ENCODE measurements at places on chromosomes 13 and 19.

DNA sequence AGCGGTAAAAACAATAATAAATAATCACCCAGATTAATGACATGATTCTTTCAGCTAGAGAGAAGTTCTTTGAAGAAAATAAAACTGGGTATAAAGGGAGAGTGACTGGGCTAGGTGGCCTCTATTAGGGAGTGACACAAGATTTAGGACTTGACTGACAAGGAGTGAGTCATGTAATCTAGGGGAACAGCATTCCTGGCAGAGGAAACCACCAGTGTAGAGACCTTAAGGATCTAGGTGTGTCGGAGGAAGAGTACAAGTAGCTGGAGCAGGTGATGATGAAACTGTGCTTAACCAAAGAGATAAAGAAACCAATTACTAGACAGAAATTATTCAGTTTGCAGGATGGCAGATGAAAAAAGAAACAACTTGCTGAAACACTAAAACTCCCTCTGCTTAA lies 248.0 kb downstream of the RFC3 start:
- no peak for DNase-seq

DNA sequence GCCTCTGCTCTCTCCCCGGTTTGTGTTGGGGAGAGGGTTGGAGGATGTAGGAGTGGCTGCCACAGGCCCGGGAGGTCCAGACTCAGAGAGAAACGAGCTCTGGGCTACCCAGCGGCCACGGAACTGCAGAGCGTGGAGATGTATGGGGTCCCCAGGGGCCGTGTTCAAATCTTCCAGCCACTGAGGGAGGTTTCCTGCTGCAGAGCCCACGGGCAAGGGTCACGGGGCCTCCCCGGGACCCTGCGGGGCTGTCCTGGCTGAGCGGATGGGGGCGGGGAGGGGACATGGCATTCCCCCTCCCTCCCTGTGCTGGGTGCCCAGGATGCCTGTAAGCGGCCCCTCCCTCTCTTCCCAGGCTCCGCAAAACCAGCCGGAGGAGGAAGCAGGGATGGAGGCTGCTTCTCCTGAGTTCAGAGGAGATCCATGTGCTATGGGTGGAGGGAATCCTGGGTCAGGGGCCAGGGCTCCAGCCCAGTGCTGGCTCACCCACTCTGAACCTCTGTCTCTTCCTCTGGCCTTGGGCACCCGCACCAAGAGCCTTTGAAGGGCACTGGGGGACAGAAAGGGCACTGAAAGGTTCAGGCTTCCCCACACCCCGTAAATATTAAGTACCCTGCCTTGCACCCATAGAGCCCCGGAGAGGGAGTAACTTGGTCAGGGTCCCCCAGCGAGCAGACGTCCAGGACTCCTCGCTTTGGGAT lies 22.6 kb downstream of the SMIM24 start:
- DNase-seq = peak; percentile 50

- DNase-seq = no peak
These were observed 1495.0 kb upstream of the PCDH20 start for GRCh38 chr13:62910541-62911060.

GRCh38 chr13:95833126-95833525 lies 156.2 kb downstream of the DNAJC3 start:
- DNase-seq = no peak

DNA sequence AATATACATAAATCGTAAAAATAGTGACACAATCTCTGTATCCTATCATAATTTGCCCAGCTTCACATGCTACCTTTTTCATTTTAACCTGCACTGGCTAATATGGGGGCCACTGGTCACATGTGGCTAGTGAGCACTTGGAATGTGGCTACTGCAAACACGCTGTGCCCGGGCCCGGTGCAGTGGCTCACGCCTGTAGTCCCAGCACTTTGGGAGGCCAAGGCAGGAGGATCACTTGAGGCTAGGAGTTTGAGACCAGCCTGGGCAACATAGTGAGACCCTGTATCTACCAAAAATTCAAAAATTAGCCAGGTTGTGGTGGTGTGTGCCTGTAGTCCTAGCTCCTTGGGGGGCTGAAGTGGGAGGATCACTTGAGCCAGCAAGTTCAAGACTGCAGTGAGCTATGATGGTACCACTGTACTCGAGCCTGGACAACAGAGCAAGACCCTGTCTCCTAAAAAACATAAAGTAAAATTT lies 1.5 kb upstream of the N4BP2L1 start:
- no peak for DNase-seq

GRCh38 chr19:51799034-51799773 lies 4.2 kb downstream of the FPR3 start:
- DNase-seq = peak; percentile 99

- peak; percentile 36 for DNase-seq
These were observed 12.3 kb upstream of the HSPH1 start for GRCh38 chr13:31174018-31174417.

DNA sequence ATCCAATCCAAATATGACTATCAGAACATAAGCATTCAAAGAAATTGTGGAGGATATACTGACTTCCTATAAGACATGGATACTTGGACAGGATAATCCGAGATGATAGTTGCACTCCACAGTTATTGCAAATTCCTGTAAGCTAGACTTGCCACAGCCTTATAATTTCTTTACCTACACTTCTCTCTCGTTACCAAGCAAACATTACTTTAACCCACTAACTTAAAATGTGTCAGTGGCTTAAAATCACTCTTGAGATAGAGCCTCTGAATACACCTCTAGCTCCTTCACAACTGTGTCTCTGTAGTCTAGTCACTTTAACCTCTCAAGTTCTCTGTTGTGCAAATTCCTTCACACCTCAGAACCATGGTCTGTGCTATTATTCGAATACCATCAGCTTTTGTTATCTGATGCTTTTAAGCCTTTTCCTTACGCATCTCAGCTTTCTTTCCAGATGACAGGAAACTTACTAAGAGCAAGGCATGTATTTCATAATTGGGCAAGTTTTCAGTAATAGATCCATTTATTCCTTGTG lies 474.9 kb upstream of the MIR17HG start:
- DNase-seq = no peak

DNA sequence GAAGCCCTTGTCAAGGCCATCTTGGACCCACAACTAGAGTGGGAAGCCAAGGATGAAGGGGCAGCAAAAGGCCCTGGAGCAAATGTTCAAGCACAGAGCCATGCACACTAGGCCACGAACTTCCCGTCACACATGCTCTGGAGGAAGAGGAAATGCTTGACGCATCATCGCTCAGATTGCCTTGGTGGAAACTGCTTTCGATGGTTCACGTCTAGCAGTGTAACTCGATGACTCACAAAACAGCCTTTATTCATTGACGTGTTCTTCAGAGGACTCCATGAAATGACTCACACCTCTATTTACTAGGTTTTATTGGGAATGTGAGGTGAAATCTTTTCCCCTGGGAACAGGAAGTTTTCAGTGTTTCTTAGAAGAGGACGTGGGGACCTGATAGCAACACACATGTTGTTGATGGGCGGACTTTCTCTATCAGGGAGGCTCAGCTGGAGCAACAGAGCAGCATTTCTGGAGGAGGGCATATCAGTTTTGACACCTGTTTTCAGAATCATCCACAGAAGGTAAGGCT lies 79.8 kb upstream of the FLT1 start:
- DNase-seq = peak; percentile 93

DNA sequence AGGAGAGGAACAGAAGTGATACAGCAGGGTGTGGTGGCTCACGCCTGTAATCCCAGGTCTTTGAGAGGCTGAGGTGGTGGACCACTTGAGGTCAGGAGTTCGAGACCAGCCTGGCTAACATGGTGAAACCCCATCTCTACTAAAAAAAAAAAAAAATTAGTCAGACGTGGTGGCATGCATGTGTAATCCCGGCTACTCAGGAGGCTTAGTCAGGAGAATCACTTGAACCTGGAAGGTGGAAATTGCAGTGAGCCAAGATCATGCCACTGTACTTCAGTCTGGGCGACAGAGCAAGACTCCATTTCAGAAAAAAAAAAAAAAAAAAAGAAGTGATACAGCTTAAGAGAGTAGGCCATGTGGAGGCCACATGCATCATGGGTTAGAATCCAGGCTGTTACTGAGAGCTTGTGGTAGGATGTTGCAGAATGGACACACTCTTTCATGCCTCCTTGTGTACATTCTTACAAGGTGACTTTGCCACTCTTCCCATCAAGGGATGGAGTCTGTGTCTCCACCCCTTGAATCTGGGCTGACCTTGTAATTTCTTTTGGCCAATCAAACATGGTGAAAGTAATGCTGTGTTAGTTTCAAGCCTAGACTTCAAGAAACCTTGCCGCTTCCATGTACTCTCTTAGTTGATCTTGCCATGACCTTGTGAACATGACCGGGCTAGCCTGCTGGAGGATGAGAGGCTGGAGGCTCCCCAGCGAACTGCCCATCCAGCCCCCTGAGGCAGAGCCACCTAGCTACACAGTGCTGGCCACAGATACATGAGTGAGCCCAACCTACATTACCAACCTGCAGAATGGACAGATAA lies 12.3 kb downstream of the FAM187B start:
- no peak for DNase-seq

DNA sequence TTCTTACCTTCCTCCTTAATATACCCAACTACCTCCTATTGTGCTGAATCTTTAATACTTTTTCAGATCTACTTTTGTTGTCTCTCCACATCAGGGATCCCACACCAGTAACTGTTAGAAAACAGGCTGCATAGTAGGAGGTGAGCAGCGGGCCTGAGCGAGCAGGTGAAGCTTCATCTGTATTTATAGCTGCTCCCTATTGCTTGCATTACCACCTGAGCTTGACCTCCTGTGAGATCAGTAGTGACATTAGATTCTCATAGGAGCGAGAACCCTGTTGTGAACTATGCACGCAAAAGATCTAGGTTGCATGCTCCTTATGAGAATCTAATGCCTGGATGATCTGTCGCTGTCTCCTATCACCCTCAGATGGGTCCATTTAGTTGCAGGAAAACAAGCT lies 279.8 kb downstream of the DIAPH3 start:
- no peak for DNase-seq

DNA sequence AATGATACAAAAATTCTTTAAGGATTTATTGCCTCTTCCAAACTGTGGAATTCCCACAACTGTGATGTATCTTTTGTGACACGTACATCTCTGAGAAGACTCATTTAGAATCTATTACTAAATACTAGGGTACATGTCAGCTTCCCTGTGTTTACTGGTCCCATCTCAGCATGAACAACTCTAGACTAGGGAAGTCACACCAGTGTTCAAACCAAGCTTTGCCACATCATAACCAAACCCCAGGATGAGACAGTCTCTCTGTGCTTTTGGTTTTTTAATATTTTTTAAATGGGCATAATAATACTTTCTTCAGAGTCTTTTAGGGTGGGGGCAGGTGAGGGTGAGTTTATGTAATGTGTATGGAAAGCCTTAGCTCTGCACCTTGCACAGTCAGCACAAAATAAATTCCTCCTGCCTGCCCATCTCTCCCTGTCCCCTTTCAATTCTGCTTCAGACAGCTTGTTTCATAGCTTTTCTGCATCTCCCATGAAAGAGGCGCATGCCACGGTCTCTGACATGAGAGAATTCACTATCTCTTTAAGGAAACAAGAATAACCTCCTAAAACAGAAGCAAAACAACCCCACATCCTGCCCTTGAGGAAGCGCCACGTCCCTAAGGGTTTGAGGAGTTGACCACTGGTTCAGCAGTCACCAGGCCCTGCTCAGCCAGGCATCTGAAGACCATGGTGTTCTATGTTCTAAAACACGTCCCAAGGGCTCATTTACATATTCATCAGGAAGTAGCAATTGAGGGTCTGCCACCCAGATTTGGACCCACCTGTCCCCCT lies 174.5 kb downstream of the USP12 start:
- DNase-seq = no peak

GRCh38 chr13:51643105-51643881 lies 59.0 kb downstream of the WDFY2 start:
- DNase-seq = peak; percentile 98

- no peak for DNase-seq
These were observed 709 bp downstream of the ATP8A2 start for GRCh38 chr13:25372284-25373081.

DNA sequence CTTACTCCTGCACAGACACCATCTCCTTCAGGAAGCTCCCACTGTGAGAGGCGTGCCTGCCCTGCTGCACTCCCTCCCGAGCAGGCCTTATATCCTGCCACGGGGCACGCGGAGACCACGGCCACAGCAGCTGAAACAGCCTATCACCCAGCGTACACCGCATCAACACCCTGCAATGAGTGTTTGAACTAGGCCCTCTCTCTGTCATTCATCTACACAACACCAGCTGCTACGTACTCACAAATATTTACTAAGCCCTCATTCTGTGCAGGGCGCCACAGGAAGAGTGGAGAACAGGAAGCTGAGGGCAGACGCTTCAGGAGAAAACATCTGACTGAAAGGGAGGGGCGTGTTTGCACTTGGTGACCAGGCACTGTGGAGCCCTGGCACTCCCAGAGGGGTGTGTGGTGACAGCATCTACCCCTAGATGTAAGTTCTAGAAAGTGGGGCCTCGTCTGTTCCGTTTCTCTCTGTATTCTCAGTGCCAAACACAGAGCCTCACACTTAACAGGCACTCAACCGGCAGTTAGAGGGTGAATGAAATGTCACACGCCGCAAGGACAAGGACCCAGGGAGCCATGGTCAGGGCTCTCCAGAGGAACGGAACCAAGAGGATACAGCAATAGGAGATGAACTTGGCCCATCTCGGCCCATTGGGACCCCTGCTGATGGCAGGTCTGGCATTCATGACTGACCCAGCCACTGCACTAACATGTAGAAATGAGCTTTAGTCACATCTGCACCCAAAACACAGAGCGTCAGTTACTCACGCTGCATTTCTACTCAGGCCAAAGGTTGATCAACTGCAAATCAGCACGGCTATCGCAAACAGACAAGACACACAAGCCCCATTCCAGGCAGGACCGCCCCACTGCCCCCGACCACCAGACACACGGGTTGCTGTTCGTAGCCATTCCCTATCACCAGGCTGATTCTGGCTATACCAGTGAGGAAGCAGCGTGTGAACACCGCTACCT lies 15.7 kb downstream of the RANBP3 start:
- DNase-seq = peak; percentile 31

GRCh38 chr13:94534166-94534565 lies 54.7 kb upstream of the DCT start:
- DNase-seq = peak; percentile 51

GRCh38 chr13:98299235-98299965 lies 122.3 kb upstream of the RNF113B start:
- no peak for DNase-seq

GRCh38 chr13:100158569-100158968 lies 69.7 kb downstream of the PCCA start:
- no peak for DNase-seq

DNA sequence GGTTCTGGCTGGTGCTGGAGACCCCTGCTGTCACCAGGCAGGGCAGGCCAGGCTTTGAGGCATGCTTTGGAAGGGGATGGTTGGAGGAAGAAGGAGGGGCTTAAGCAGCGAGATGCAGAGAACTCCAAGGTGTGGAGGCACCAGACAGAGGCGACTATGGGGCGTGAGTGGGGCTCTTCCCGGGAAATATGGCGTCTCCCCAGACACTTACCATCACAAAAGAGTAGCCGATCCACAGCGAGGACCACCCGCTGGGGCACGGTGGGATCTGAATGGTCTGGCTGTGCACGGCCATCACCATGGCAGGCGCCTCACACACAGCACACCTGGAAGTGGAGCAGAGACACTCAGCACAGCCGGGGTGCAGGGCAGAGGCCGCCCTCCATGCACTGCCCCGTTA lies 151.9 kb downstream of the COL4A1 start:
- no peak for DNase-seq

GRCh38 chr13:40350283-40350992 lies 316.0 kb downstream of the FOXO1 start:
- no peak for DNase-seq

All from fibroblast of upper back skin (primary cell).